Putamen (tissue), 1 donor: ENCODE measurements at places on chromosomes 12 and 14.

- DNase-seq = no peak
Measured at GRCh38 chr14:79137045-79137430, 966.9 kb downstream of the NRXN3 start.

DNA sequence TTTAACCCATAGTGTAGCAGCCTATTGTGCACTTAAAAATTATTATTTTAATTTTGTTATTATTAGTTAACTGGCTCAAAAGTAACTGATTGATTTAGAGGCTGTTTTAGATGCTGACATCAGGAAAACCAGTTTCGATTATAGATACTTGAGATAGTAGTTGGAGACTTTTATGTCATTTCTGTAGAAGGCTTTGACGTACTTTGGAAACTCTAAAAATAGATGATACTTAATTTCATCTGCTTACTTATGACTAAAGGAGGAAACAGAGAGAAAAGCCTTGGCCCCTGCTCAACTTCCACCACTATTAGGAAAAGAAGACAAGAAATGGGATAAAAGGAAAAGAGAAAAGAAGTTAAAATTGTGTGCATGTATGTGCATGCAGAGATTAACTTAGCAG lies 219.3 kb upstream of the HMGA2 start:
- no peak for DNase-seq

GRCh38 chr14:26992403-26993115 lies 394.7 kb upstream of the NOVA1 start:
- DNase-seq = no peak

GRCh38 chr12:54390176-54390667 lies 5.7 kb upstream of the ZNF385A start:
- no peak for DNase-seq

DNA sequence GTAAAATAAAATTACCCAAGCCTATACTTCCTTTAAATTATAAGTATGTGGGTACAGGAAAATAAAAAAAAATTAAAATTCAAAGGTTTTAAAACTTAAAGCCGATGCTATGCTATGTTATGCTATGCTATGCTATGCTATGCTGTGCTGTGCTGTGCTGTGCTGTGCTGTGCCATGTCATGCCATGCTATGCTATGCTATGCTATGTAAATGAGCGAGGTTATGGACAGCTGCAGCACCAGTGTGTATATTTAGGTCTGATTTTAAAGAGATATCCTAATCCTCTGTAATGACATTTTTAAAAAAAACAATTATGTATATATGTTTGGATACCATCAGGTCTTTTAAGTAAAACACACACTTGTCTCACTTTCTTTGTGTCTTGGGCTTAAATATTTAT lies 1822.0 kb upstream of the SEL1L start:
- DNase-seq = no peak

GRCh38 chr12:62268956-62269355 lies 8.8 kb downstream of the USP15 start:
- no peak for DNase-seq

- DNase-seq = no peak
Measured at GRCh38 chr14:81018251-81018650, 62.8 kb downstream of the TSHR start.

GRCh38 chr12:132186208-132186856 lies 42.1 kb downstream of the NOC4L start:
- DNase-seq = no peak

GRCh38 chr14:30558362-30558674 lies 640 bp upstream of the G2E3 start:
- no peak for DNase-seq

DNA sequence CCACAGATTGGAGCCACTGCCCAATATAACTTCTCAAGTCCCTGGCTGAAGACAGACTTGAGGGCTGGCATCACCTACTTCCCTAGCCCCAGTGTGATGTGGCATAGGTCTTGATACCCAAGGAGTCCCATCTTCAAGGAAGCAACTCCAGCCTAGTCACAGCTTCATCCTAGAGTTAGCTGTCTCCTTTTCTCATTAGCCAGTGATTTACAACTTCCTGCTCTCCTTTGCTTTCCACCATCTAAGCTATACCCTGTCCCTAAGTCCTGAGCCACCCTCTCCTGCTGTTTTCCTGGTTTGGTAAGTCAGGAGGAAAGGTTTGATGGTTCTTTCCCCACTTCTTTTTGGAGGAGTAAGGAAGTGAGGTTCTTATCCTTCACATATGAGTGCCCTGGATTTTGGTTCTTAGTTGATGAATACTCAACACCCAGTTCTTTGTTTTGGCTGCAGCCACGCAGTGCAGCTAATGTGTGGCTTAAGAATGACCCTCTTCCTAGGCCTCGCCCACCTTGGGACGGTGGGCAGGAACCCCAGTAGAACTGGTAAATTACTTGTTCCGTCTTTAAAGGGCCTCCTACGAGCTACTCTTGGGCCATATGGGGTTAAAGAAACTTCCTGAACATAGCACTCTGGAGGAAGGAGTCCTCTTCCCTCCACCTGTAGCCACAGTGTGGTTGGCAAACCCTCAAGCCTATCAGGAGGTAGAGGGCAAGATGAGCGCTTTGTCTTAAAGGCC lies 3.9 kb upstream of the GPX2 start:
- DNase-seq = no peak

DNA sequence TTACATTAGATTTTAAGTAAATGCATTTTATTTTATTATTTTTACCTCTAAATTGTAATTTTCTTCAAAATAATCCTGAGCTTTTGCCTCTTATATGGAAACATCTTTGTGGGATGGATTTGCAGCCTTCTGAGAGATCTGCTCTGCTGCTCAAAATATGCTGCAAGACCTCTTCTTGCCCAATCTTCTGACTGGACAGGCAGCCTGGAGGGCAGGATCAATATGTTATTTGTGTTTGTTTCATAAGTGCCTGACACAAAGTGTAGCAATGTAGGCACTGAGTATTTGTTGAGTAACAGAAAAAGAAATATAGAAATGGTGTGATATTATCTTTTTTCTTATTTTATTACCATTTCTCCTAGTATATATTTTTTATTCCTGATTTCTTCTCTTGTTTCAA lies 1106.9 kb downstream of the TMTC2 start:
- no peak for DNase-seq

DNA sequence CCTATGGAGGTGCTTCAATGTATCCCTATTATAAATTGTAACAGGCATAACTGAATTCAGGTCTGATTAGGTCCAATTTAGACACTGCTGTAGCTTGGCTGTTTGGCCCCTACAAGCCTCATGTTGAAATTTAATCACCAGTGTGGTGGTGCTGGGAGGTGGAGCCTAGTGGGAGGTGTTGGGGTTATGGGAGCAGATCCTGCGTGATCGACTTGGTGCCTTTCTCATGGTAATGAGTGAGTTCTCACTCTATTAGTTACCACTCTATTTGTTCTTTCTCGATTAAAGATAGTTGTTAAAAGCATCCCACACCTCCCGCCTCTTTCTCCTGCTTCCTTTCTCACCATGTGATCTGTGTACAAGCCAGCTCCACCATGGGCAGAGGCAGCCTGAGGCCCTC lies 122.1 kb downstream of the FOXA1 start:
- DNase-seq = no peak

DNA sequence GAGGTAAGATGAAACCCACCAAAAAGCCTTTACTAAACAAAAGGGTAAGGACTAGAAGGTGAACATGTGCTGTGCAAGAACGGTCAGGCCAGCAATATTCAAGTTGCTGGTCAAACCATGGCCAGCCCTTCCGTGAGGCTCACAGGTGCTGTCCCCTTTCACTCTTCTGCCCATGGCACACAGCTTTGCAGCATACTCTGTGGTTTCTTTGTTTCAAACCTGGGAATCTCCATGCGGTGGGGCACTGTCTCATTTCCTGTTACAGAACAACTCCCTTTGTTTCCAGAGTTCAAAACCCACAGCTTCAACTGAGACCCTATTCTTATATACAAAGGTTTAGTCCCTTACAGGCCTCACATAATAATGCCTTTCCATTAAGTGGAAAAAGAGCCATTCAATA lies 1.7 kb upstream of the OVCH1 start:
- no peak for DNase-seq

DNA sequence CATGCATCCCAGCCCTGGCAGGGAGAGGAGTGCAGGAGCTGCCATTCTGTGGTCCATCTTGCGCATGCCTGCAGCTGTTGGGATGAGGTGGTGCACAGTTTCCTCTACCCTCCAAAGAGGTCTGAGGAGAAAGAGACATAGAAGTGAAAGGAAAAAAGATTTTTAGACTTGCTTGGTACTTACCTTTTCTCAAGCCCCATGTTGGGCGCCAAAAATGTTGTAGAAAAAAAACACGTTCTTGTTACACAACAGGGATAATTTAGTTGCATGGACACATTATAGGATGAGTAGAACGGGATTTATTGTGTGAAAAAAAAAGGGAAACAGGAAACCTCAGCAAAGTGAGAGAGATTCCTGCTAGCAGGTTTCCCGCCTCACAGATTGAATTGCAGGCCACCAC lies 244.4 kb upstream of the GARIN2 start:
- no peak for DNase-seq

DNA sequence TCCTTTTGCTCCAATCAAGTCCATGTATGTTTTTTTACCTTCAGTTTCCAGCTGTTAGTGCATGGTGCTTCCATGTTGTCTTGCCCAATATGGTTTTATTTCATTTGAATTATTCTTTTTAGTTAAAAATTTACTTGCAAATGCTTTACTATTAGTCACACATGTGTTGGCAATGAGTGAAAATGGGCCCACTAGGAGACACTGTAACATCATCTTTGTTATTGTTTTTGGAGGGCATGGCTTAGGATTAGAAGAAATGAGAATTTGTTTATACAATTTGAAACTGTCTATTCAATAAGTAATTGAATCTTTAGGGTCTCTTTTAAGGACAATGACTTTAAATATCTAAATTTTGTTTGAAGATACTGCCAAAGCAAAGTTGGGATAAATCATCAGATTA lies 133.7 kb downstream of the BRMS1L start:
- peak; percentile 69 for DNase-seq

- no peak for DNase-seq
Measured at GRCh38 chr14:24312736-24313507, 1.6 kb downstream of the LTB4R start.

GRCh38 chr12:46159309-46159901 lies 109.4 kb downstream of the SLC38A1 start:
- no peak for DNase-seq

DNA sequence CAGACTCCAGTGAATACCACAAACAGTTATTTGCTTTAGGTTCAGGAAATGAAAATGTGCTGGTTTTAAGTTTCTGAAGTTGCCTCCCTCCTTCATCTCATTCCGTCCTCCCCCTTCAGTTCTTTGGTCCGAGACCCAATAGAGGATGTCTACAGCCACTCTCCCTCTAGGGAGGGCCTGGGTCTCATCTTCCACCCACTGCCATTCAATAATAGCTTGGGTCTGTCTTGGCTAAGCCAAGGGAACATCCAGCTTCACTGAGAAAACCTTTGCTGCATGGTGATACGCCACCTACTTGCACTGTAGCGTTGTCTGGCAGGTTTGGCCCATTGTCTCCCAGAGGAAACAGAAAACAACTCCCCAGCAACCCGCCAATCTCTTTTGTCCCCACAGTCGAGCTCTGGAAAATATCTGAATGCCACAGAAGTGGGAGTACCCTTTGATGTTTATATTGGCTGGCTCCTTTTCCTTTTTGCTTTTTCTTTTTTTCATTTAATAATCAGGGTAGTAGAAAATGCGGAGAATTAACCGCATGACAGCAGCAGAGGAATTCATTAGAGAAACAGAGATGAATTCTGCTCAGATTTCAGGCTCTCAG lies 380.1 kb downstream of the RAD51B start:
- no peak for DNase-seq

- peak; percentile 73 for DNase-seq
Measured at GRCh38 chr14:29548948-29549370, 378.7 kb downstream of the PRKD1 start.

- DNase-seq = no peak
Measured at GRCh38 chr12:95248604-95249360, 31.2 kb downstream of the VEZT start.

GRCh38 chr12:47216150-47216677 lies 136.5 kb upstream of the AMIGO2 start:
- peak; percentile 42 for DNase-seq

- DNase-seq = no peak
Measured at GRCh38 chr12:104164634-104165033, 26.6 kb upstream of the NFYB start.

- no peak for DNase-seq
Measured at GRCh38 chr14:79724934-79725717, 486.2 kb downstream of the DIO2 start.

DNA sequence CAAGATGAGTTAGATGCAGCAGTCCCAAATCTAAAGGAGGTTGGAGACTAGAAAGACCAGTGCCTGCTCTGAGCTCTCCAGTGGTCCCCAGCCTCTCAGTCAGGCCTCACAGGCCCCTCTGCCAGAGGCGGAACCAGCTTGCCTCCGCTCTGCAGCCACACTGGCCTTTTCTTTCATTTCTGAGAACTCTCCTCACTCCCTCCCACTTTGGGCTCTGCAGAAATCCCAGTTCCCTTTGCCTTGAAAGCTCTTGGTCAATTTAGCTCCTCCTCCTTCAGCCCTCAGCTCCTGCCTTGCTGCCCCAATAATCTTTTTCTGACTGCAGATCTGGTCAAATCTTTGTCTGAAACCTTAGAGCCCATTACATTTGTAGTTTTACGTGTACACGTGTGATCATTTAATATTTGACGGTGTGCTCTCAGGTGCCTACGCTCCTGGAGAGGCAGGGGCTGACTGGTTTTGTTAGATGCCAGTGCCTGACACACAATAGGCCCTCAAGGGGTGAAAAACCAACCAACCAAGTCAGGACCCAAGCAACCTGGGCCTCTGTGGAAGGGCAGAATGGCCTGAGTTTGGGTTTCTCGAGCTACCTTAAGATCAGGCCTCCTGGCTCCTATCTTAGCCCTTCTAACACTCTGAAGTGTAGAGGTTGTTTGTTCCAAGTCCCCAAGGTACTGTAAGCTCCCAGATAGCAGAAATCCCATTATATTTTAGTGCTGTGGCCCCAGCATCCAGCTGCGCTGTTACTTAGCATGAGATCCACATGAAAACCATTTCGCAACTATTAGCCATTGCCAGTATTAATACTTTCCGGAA lies 1.1 kb upstream of the NUDT4 start:
- peak; percentile 48 for DNase-seq

GRCh38 chr14:103930051-103930604 lies 1.9 kb downstream of the TDRD9 start:
- DNase-seq = no peak

DNA sequence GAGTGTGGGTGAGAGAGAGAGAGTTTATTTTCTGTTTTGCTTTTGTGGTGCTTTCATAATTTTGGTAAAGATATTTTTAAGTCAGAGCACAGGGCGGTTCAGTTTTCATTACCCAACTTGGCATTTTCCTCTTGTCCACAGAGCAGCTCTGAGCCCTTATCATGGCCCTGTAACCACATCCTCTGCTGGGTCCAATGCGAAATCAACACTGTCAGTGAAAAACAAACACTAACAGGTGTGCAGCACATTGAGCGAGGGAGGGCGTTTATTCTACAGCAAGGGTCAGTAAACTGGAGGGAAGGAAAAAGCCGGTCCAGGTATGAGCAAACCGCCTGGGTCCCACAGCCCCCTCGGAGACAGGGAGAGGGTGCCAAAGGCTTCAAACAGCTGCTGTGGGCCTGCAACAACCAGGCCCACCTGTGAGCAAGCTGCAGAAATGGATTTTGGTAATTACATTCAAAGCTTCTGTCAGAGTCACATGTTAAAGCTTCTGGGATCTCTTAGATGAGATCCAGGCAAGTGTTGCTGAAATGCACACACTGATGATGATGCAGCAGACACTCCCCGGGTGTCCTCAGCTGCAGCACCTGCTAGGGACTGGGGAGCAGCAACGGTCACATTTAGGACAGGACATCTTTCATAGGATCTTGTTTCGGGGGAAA lies 132.7 kb upstream of the DYRK2 start:
- DNase-seq = no peak
